Stimulated activated CD4-positive, alpha-beta T cell treated with anti-CD3 and anti-CD28 coated beads, Interleukin-1b, Interleukin-23, amount 100 ng/mL, for 1 hour (primary cell): ENCODE measurements at places on chromosomes 6 and 20.

GRCh38 chr20:44997668-44998067 lies 31.4 kb downstream of the STK4 start:
- DNase-seq = no peak

- DNase-seq = no peak
Measured at GRCh38 chr6:1230689-1231605, 81.0 kb upstream of the FOXQ1 start.

DNA sequence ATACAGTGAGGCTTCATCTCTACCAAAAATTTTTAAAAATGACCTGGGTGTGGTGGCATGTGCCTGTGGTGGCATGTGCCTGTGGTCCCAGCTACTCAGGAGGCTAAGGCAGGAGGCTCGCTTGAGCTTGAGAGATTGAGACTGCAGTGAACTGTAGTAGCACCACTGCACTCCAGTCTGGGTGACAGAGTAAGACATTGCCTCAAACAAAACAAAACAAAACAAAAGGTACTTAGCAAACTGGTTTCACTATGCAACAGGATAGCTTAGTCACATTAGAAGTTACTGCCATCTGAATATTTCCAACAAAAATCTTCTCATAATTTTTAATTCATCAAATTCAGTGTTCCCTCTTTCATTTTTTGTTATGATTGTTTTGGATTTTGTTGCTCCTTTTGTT lies 137.9 kb downstream of the QRSL1 start:
- DNase-seq = no peak

DNA sequence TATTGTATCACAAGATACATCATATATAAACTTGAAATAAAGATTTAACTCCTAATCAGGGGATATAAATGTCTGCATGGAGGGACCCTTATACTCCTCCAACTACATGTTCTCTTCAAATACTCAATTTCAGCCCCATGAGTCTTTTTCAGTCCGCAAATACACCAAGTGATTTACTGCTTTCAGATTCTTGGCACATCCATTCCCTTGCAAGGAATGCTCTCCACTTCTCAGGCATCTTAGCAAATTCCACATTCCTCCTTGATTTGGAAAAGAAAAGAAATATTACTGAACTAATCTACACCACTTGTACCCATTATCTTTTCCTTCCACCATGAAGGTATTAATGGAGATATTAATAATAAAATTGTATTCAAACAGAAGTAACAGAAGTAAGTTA lies 999.4 kb upstream of the GJE1 start:
- no peak for DNase-seq

DNA sequence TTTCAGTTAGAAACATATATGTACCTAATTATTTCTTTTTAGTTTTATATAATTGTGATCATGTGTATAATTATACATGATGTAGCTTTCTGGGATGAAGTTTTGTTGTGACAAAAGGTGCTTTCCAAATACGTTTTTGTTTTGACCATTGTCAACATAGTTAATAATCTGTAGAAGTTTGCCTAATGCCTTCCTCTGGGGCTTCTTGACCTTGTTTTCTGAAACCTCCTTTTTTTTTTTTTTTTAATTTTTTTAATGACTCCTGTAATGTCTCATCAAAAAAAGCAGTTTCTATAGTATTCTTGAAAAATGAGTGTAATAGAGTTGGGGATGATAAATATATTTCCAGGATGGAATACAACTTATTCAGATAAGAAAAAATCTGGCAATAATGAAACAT lies 434.7 kb upstream of the SOX4 start:
- DNase-seq = no peak

GRCh38 chr6:157832250-157832967 lies 9.4 kb downstream of the SNX9 start:
- no peak for DNase-seq
